Body of pancreas (tissue), 4 donors: ENCODE measurements at places on chromosomes 5 and 9.

- DNase-seq: no peak
These were observed at the start of gene SPINK9 for GRCh38 chr5:148335259-148335658. Gene SPINK9, plus strand, starts transcription at chr5:148335559. Its CDS starts 55 bp downstream, at chr5:148335614.

- no peak for DNase-seq
These were observed 110.2 kb upstream of the ISL1 start for GRCh38 chr5:51273021-51273420.

GRCh38 chr5:178363501-178364325 is 131.1 kb upstream of the PHYKPL start:
- no peak for DNase-seq

DNA sequence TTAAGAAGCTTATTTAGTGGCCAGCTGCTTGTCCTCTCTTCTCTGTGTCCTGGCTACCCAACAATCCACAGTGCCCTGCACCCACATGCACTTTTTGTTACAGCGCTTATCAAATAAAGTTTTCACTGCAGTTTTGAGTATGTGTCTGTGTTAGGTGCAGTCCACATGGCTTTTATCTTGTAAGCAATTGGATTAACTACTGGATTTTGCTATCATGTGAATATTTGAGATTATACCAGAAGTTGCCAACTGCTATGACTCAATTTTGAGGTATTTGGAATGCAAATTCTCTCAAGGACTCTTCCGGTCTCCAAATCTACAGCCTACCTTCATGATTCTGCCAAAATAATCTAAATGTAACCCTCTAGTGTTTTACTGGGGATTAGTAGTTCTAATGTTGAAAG is 690.2 kb downstream of the NR2F1-AS1 start:
- DNase-seq: no peak

- DNase-seq: peak; percentile 80
These were observed 134.1 kb downstream of the NUDT12 start for GRCh38 chr5:103428411-103428871.

- DNase-seq: no peak
These were observed 62.6 kb upstream of the XPA start for GRCh38 chr9:97759581-97760288.

DNA sequence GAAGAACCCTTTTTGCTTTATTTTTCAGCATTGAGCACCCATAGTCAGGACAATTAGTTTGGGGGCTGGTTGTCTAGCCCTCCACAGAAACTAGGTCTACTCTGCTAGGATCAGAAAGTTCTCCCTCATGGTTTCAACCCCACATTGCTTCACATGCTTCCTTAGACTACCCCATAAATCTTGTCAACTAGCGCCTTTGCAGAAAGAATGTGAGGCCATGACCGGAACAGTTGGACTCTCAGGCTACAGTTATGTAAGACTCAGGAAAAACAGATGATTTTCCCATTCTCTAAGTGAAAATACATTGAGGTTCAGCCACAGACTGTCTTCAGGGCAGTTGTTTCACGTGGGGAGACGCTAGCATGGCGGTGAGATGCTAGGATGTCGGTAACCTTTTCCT is 255.6 kb downstream of the NR3C1 start:
- DNase-seq: no peak

DNA sequence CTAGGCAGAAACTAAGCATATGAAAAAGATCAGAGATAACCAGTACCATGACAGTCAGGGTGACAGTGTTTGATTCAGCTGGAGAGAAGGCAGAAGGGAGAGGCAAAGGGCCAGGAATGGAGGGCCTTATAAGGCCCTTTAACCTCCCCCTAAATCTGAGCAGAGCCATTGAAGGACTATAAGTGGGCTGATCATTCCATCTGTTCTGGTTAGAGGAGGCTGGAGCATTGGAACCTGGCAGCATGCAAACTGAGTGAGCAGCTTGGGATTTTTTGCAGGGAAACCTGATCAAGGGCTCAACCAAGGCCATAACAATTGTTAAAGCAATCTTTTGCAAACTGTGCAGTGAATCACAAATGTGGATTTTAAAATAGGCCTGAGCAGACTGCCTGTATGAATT is 174.5 kb upstream of the DAP start:
- DNase-seq: no peak

- DNase-seq: peak; percentile 80
These were observed 119.6 kb upstream of the RETREG1 start for GRCh38 chr5:16736158-16736995.

DNA sequence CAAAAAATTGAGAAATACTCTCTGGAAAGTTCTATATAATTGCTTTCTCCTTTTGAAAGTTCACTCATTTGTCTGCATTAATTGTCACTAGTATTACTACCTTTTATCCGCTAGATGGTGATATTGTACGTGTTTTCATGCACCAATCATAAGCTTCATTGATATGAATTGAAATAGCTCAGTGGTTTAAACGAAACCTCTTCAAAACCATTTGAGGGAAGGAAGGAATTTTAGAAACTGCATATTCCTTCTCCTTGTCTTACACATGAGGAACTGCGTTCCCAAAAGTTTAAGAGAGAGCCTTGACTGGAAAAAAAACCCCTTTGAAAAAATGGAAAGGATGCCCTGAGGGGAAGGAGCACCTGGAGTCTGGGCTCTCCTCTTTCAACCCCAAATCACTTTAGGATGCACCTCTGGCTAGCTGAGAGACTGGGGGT is 98.6 kb downstream of the YTHDC2 start:
- DNase-seq: no peak

GRCh38 chr5:107456281-107456715 is 214.4 kb downstream of the EFNA5 start:
- DNase-seq: no peak

DNA sequence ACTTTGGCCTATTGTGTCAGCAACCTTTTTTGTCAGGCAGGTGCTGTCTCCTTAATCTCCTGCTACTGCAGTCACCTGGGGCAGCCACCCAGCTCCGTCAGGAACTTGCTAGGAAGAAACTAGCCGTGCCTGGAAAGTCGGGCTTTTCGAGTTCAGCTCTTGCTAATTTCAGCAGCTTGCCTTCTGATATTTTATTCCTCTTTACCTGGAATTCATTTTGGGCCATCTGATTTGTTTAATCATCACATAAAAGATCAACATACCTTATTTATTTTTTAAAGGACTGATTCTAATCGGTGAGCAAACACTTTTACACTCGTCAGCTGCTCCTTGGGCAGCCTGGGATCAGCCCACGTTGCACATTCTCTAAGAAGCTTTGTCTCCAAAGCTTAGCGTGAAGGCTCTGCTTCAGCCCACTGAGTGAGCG is 42.2 kb downstream of the PRLR start:
- DNase-seq: peak; percentile 74

DNA sequence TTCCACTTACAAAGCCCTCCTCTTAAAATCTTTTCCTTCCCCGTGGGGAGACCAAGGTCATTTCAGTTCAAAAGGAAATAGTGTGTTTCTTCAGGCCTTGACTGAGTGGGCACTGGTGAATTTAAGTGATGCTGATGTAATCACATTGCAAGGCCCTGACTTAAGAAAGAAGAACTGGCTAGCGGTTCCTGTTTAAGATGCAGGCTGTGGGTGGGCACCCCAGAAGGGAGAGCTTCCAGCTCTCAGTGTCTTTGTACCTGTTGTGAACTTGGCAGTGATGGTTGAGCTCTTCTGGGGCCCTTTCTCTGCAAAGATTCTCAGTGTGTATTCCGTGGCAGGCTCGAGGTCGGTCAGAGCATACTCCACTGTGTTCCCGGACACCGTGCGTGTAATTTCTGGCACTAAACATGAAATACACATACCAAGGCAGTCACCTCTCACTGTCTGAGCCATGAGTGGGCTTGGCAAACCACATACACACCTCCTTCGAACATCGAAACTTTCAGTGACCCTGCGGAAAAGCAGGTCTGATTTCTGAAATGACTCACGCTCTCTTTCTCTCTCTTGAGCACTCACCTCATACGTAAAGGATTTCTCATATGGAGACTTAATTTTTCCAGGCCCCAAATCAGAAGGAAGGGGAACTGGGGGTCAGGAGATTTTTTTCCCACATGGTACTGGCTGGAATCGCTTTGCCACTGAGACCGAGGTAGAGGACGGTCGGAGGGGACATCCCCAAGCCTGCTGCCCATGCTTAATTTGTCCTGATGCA is 81.9 kb downstream of the TNC start:
- peak; percentile 17 for DNase-seq

- no peak for DNase-seq
These were observed 74.2 kb upstream of the OTULINL start for GRCh38 chr5:14507156-14507941.

DNA sequence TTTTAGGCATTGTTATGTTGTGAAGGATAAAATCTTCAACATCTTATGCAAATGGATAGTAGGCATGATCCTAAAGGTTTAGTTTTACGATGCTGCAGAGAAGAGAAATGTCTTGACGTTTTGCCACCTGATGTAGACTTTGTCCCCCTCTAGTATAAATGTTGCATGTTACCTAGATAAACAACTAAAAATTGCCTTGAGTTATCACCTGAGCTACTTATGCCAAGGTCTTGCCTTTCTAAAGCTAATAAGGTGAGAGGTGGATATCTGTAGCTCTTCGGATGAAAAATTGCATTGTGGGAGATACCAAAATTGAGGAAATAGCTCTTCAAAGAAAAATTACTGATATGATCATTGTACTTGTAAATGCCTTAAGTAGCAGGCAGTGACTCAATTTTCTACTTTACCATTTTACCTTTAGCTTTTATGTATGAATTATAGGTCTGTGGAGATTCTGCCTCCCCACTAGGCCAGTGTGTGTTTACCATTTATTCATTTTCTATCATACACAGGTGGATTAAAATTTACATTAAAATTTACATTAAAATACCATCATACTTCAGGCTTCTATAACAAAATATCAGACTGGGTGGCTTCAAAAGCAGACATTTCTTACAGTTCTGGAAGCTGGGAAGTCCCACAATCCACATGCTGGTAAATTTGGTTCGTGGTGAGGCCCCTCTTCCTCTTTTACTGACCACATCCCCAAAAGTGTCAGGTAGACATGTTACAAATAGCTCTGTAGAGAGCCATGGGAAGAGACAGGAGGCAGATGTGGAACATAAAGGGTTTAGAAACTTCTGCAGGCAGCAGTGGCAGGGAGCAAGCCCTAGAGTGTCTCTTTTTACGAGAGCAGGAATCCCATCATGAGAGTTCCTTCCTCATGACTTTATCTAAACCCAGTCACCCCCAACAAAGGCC is 100.7 kb upstream of the ERBIN start:
- DNase-seq: no peak

DNA sequence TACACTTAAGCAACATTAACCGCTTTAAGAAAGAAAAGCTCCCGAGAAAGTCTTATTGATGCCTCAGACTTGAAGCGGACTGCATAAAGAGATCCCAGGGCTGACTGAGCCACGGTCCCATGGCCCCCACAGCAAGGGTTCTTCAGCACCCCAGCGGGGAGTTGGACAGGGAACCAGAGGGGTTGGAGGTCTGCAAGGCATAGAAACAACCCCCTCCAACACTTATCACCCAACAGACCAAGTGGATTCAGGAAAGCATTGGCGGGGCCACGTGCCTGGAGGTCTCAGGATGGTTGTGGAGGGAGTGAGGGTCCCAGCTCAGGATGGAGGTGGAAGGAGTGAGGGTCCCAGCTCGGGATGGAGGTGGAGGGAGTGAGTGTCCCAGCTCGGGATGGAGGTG is 143.7 kb upstream of the IRX2 start:
- DNase-seq: no peak

GRCh38 chr9:134676886-134677285 is 35.3 kb downstream of the COL5A1 start:
- DNase-seq: no peak
